ENCODE measurements at places on chromosomes 3 and 15.

GRCh38 chr3:5301651-5302297, 114.3 kb downstream of the EDEM1 start:
- DNase-seq: no peak

- no peak for DNase-seq
Observed at GRCh38 chr3:171257251-171258203, 202.7 kb downstream of the TNIK start.

- no peak for DNase-seq
Observed at GRCh38 chr3:51961602-51962569, 5.4 kb downstream of the PCBP4 start.

DNA sequence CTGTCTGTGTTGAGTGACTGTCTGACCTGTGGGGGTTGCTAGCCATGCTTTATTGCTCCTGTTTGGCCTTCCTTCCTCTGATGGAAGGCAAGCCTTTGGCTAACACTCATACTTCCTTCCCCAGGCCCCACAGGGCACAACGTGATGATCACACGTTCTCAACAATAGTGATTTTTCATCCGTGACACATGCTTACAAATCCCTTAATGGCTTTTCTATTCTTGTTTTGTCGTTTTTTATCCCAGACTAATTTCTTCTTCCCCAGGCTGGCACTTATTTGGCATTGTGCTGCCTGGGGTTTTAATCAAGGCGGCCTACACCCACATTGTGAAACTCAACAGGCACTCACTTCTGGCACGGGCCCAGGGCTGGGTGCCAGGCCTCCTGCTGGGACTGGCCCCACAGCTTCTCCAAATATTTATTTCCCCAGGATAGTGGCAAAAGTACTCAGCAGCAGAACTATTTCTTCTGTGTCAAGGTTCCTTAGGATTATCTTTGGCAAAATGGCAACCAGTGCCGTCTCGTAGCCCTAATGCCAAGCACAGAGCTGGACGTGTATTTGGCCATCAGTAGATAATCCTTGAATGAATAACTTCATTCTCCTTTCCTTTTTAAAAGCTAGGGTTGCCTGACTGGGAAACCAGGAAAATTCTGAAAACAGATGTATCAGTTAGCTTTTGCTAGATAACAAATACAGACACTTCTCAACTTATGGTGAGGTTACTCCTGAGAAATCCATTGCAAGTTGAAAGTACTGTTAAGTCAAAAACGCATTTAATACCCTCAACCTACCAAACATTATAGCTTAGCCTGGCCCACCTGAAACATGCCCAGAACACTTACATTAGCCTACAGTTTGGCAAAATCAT, 30.6 kb downstream of the CMTM7 start:
- peak; percentile 90 for DNase-seq

- DNase-seq: peak; percentile 6
Observed at GRCh38 chr3:165643425-165643824, 193.8 kb downstream of the BCHE start.

DNA sequence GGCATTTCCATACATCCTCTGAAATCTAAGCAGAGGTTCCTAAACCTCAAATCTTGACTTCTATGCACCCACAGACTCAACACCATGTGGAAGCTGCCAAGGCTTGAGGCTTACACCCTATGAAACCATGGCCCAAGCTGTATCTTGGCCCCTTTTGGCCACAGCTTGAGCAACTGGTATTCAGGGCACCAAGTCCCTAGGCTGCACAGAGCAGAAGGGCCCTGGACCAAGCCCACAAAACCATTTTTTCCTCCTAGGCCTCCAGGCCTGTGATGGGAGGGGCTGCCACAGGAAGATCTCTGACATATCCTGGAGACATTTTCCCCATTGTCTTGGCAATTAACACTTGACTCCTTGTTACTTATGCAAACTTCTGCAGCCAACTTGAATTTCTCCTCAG, 54.4 kb upstream of the IL12A start:
- DNase-seq: no peak

DNA sequence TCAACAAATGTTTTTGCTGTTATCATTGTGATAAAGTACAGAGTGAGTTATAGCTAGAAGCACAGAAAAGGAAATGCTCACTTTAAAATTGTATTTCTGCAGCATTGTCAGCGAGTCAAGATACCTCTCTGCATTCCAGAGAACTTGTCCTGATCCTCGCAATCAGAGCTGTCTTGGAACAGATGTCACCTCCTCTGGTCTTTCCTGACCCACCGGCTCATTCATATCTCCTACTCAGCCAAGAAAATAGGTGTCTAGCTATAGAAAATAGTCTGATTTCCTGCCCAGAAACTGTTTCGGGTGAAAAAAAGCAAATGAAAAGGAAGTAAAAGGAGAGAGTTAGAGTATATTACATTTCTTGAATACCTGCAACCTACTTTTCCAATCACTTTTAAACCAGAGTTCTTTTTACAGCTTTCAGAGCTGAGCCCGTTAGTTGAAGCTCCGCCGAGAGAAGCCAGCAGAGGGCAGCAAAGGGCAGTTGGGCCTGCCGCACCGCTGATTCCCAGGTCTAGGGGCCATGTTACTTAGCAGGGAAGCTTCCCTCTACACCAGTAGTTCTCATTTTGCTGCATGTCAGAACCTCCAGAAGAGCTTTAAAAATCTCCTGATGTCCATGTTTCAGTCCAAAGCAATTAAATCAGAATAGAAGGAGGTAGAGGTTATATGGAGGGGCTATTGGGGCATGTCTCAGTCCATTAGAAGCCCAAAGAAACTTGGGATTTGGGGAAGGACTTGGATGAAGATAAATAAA, 185.7 kb upstream of the THRB start:
- no peak for DNase-seq

GRCh38 chr3:146503461-146504202, 34.3 kb upstream of the PLSCR2 start:
- DNase-seq: peak; percentile 83

GRCh38 chr3:182284793-182285192, 508.5 kb upstream of the ATP11B start:
- DNase-seq: peak; percentile 26

GRCh38 chr15:39135989-39136388, 444.9 kb upstream of the THBS1 start:
- DNase-seq: no peak

GRCh38 chr3:55484801-55485791, 2.0 kb downstream of the WNT5A start:
- DNase-seq: no peak

- DNase-seq: peak; percentile 10
Observed at GRCh38 chr3:170572665-170573253, 13.1 kb downstream of the SLC7A14 start.

GRCh38 chr3:192840143-192840836, 77.4 kb downstream of the MB21D2 start:
- no peak for DNase-seq

- no peak for DNase-seq
Observed at GRCh38 chr3:5056111-5056391, 66.0 kb upstream of the ARL8B start.

DNA sequence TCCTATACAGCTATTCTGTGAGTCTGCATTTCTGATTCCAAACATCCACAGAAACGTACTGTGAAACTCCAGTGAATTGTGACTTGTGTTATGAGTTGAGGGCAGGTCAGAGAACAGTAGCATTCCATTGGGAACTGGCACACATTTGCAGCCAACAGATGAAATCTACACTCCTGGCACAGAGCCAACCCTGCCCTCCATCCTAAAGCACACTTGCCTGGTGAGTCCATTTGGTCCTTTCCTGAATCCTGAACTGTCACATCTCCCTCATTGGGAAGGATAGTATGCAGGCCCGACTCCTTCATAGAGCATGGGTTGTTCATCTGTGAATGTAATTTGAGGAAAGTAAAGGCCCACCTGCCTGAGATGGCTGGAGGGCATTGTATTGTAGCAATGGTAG, 314.3 kb upstream of the RASGRP1 start:
- no peak for DNase-seq

DNA sequence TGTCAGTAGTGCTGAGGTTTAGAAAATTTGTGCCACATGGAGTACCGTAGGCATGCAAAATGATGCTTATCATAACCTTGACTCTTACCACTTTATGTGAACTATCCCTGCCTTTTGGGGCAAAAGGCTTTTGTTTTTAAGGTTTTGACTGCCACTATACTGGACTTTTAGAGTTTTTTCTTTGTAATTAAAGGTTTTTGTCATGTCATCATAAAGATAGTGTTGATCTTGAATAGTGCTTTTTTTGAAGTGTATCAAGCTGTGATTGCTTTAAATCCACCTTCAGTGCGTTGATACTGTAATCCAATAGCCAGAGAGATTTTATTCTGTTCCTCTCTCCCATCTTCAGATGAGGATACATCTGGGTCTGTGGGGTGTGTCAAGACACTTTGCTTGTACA, 172.9 kb downstream of the ITPR1 start:
- DNase-seq: no peak

DNA sequence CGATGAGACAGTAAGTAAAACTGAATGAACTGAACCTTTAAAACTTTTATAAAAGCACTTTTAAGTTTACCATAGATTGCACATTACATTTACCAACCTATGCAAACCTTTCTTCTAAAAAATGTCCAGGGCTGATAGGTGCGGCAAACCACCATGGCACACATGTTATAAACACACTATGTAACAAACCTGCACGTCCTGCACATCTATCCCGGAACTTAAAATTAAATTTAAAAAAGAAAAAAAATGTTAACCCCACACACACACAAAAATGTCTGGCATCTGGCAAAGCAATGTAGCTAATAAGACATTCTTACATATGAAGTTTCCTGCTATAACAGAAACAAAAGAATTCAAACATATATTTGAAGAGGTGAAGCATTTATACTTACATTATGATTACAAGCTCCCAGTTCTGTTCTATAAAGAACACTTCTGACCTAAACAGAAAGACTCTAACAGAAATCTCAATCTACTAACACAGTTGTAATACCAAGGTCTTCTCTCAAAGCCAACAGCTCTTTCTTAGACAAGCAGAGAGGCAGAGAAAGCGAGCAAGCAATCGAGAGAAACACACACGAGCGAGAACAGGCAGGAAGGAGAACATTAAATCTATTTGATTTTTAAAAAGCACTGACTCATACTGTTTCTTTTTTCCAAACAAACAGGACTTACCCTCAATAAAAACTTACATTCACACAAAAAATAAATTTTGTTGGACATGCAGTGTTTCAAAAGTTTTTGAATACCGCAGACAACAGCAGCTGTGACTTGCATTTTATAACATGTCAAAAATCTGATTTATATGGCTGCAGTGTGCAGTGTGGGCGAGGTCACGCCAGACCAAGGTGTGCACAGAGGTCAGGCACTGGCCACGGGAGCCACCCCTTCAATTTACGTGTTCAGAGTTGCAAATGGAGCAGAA, at the start of gene NRG4:
NRG4 (minus strand) TSS at position 798 of the 925 bp plus-strand sequence. CDS start 1,194 bp downstream, outside the sequence.
- no peak for DNase-seq
